ENCODE measurements at places on chromosomes 5 and 9.
A peak's percentile ranks its signal among the peaks of the same experiment; 100 is the strongest.

GRCh38 chr9:136058084-136058483 lies 37.0 kb downstream of the NACC2 start:
- peak; percentile 66 for DNase-seq

DNA sequence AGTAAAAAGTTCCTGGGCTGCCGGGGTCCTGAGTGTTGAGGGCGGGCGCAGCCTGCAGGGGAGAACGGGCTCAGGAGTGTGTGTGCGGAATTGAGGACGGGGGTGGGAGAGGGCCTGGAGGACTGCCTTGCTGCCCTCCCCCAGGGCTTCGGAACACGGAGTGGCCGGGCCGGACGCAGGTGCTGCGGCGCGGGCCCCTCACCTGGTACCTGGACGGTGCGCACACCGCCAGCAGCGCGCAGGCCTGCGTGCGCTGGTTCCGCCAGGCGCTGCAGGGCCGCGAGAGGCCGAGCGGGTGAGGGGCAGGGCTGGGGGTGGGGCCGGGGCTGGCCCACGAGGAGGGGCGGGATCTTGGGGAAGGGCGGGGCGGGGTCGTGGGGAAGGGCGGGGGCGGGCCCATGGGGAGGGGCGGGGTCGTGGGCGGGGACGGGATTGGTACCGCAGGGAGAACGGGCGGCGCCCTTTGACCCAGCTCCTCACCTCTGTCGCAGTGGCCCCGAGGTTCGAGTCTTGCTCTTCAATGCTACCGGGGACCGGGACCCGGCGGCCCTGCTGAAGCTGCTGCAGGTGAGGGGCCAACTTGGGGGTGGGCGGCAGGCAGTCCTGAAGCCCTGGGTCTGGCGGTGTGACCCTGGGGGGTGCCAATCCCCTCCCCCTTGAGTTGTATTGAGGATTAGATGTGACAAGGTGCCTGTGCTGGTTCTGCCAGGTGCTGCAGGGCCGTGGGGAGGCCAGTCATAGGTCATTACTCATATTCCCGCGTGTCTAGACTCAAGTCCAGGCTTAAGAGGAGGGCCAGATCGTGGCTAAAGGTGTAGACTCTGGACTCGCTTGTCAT lies 7.1 kb downstream of the FPGS start:
- no peak for DNase-seq

GRCh38 chr5:175873088-175873454 lies 1.7 kb downstream of the CPLX2 start:
- no peak for DNase-seq

GRCh38 chr9:37836386-37836785 lies 35.8 kb downstream of the DCAF10 start:
- no peak for DNase-seq

DNA sequence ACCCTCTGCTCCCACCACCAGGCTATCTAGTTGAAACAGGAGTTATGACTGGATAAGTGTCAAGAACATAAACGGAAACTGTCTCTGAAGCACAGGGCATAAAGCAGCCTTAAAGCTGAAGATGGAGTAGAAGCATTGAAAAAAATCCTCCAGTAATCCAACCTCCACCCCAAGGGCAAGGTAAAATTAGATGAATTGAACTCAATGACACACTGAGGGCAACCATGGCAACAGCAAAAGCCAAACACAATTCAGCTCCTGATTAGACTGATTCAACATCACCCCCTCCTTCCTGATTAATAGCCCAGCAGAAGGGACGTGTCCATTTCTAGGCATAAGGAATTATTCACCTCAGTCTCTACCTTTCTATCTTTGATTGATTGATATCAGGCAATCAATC lies 183.2 kb upstream of the MAP3K1 start:
- DNase-seq: no peak

DNA sequence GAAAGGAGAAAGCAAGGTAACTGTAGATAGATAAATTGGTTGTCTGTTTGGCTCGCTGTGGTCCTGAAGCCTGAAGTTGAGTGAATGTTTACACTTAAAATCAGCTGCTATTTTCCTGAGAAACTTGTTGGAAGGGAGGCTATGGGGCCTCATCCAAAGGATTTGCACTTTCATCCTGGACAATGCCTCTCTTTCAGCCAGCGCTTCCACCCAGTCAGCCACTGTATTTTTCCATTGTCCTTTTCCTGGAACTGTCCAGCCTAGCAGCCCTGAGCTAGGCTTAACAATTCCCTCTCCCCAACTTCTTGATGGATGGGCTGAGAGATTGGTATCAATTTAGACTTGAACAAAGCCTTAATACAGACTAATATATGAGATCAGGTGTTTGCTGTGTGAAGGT lies 429.2 kb downstream of the DMAC1 start:
- DNase-seq: no peak

DNA sequence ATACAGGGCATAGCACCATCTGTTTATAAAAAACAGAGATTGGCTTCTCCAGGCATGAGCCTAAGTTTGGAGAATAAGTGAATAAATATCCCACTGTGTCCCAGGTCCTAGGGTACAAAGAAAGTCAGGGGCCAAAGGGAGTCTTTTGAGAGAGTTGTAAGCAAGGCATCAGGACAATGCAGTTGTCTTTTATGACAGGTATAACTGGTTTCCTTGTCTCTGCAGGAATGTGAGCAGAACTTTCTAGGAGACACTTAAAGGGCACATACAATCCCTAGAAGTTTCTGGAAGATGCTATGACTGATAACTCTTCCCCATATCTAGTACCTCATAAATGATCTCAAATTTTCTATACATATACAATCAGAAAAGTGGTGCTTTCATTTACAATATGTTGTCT lies 245.6 kb upstream of the RGMB start:
- DNase-seq: no peak

DNA sequence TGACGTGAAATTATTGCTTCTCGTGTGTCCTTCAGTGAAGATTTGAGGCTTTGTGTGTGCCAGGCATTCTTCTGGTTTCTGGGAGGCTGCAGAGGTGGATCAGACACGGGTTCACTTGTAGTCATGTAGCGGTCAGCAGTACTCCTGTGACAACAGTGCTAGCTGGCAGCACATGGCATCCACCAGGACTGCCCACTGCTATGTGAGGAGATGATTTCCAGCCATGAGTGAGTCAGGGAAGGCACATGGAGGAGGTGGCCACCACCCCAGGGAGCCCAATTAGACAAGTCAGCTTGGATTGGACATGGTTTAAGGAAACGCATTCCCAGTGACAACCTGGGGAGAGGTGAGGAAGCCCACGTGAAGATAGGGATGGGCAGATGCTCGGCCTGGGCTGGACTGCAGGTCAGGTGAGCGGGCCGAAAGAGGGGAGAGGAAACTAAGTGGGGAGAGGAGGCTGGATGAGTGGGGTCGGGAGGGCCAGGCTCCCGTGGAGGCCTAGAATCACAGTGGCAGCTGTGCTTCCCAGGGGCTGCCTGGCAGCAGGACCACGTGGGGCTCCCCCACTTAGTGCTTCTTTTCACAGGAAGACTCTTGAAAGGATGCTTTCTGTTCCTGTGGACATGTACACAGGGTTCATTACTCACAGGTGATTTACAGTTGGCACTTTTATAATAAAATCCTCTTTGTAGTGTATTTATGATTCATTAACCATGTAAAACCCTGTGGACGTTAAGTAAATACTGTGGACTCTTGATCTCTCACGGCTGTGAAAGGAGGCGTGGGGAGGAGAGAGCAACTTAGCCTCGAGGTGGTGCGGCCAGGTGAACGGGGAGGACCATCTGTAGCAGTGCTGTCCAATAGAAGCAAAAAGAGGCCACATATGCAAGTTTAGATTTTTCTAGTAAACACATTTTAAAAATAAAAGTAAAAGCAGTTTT lies 80.0 kb upstream of the OTULINL start:
- no peak for DNase-seq

DNA sequence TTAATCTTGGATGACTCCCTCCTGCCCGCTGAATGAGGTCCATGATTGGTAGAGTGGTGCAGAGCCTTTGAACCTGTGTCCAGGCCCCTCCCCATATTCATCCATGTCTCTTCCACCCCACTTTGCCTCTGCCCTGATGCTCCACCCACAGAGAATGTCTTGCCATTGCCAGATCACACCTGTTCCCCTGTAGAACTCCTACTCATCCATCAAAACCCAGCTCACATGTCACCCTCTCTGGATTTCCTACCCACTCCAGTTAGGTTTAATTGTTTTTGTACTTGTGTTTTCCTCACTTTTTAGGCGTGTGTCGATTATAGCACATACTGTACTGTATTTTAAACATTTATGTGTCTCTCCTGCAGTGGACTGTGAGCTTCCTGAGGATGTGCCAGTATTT lies 107.0 kb upstream of the CTSL start:
- DNase-seq: no peak

DNA sequence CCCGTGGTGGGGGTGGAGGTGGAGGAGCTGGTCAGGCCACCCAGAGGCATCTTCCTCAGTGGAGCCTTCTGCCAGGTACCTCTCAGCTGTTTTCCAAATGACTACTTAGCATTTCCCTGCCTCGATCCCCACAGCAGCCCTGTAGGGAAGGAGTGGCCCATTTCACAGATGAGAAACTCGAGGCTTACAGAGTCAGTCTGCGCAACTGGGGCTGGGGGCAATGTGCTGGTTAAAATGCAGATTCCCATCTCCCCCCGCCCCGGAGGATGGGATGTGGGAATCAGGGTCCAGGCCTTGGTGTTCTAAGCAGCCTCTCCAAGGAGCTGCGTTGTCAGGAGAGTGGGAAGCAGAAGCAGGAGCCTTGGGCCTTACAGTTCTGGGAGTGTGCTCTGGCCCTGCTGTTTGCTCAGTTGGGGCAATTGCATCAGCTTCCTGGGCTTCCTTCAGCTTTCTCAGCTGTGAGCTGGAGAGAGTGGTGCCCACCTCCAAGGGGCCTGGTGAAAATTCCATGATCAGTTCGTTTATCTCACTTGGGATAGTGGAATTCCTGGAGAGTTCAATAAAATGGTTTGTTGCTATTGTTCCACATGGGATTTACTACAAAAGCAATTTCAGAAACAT lies 19.4 kb downstream of the ERGIC1 start:
- DNase-seq: no peak

DNA sequence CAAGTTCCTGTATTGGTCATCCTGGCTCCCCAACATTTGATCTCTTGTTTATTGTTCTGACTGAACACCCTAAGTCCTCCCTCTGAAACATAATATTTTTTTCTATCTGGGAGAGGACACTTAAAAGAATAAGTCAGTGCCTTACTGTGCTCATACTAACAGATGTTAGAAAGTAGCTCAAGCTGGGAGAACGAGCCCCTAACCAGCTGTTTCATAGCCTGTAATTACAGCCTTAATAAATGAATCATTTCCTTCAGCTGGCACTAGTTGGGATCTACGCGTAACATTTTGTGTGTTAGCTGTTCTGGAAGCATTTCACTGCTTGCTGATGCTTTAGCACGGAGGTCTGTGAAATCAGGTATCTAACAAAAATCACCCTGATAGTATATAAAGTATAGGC lies 345.9 kb upstream of the RIOK2 start:
- DNase-seq: no peak

GRCh38 chr5:156815988-156816599 lies 34.0 kb upstream of the PPP1R2B start:
- DNase-seq: no peak

- DNase-seq: no peak
Observed at GRCh38 chr9:95741631-95742030, 133.9 kb upstream of the ERCC6L2 start.

DNA sequence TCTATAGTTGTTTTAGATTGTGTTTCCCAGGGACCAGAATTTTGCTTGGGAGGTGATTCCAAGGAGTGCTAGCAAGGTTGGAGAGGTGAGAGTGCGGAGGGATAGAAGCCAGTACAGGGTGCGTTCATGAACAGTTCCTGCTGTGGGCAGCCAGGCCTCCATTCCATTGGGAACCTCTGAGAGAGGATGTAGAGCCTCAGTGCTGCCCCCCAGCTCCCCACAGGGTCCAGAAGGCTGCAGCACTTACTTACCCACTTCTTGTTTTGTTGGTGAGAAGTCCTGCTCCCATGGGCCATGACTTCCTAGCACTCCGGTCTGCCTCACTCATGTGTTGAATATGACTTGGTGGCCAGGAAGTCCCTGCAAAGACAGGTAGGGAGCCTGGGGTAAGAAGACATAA lies 128.2 kb upstream of the GAS1 start:
- no peak for DNase-seq

- no peak for DNase-seq
Observed at GRCh38 chr5:82784521-82784920, 292.7 kb downstream of the TMEM167A start.

GRCh38 chr5:77117161-77117560 lies 30.1 kb upstream of the ZBED3 start:
- no peak for DNase-seq

DNA sequence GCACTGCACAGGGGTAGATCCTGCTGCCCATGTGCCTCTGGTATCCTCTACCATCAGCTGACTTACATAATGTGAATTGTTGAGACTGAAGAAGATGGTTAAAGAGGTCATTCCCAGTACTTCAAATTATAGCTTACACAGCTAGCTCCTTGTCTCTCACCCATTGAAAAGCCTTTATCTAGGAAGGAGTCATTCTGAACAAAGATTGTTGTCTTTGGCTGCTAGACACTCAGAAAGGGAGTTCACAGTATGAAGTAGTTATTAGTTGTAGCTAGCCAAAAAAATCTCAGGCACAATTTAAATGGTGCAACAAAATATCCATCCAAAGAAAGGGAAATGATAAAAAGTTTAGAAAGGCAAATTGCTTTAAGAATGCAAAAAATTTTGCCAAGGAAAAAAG lies 102.0 kb upstream of the NREP start:
- no peak for DNase-seq

- DNase-seq: no peak
Observed at GRCh38 chr5:93592883-93593282, 9.9 kb downstream of the NR2F1 start.

DNA sequence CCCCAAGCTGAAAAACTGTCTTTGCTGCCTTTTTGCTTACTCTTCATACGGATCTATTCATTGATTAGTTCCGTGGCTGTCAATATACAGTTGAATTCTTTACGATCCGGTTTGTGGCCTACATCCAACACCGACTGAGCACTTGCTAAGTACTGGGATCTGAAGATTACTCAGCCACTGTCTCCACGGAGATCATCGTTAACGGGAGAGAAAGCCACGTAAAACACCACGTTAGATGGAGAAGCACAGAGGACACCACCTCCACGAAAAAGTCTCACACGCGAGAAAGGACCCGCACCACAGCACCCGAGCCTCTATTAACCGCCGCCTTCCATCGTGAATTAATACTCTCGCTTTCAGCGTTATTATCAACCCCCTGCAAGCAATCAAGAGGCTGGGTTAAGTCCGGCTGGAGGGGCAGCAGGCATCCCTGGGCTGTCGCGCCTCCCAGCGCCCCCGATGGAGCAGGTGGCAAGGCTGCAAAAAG lies 650 bp downstream of the ELP1 start:
- no peak for DNase-seq

DNA sequence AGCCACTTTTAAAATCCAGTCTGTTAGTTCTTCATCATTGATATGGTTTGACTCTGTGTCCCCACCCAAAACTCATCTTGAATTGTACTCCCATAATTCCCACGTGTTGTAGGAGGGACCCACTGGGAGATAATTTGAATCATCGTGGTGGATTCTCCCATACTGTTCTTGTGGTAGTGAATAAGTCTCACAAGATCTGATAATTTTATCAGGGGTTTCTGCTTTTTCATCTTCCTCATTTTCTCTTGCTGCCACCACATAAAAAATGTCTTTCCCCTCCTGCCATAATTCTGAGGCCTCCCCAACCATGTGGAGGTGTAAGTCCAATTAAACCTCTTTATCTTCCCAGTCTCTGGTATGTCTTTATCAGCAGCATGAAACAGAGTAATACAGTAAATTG lies 26.9 kb upstream of the SH3TC2 start:
- no peak for DNase-seq

GRCh38 chr9:123999661-124000060 lies 11.9 kb upstream of the LHX2 start:
- no peak for DNase-seq
